H9 (cell line): ENCODE measurements at places on chromosomes 16 and 17. TPM values are rescaled to one million over a fixed set of nuclear protein-coding genes. Genes with fewer than 3 reads are reported as not detected.

DNA sequence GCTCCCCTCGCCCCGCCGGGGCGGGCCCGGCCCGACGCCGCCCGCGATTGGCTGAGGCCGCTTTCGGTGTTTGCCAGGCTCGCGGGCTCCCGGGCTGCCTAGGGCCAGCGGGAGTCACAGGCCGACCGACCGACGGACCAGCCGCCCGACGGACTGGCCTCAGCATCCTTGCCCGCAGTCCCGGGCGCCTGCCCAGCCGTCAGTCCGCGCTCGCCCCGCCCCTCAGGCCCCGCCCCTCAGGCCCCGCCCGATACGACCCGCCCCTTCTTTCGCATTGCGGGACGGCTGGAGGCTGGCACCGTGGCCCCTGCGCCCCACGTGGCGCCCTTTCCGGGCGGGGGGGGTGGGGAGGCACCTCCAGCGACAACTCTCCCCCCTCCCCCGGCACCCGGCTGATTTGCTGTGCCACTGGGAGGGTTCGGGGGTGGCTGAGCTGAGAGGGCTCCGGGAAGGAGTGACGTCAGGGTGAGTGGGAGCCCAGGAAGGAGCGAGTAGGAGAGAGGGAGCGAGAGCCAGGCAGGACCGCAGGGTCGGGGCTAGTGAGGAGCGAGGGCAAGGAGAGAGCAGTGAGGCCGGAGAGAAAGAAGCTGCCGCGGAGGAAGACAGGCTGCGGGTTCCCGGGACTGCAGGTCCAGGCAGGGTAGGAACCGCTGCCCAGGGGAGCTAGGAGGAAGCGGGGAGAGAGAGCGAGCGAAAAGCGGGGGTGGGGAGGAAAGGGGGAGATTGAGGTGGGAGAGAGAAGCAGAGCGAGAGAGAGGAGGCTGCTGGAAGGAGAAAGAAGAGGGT, at the start of gene ASPHD1:
TSS of gene ASPHD1 (plus strand) at position 387 of the 786 bp plus-strand sequence. CDS start 484 bp downstream, outside the sequence.
- peak; percentile 82 for DNase-seq

GRCh38 chr17:56499799-56500388, 93.6 kb upstream of the NOG start:
- DNase-seq, result no peak

- no peak for DNase-seq
Observed at GRCh38 chr17:1074886-1075605, 78.1 kb downstream of the TIMM22 start.

DNA sequence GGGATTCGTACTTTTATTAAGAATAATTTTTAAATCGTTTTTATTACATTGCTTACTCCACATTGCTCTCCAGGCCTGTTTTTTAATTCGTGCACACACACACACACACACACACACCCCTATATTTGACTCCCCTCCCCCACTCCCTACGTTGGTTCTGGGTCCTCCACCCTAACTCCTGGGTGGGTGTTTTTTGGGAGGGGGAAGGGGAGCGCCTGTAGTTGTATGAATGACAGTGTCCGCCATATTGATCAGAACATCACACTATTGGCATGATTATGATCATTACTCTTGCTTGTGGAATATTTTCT, 1.3 kb downstream of the GNAO1 start:
- DNase-seq, result no peak

- DNase-seq, result no peak
Observed at GRCh38 chr17:9298776-9299295, 276.8 kb downstream of the STX8 start.

GRCh38 chr17:1577182-1577581, 14.6 kb upstream of the PITPNA start:
- peak; percentile 83 for DNase-seq

GRCh38 chr17:51947160-51947735, 211.3 kb downstream of the CA10 start:
- no peak for DNase-seq

DNA sequence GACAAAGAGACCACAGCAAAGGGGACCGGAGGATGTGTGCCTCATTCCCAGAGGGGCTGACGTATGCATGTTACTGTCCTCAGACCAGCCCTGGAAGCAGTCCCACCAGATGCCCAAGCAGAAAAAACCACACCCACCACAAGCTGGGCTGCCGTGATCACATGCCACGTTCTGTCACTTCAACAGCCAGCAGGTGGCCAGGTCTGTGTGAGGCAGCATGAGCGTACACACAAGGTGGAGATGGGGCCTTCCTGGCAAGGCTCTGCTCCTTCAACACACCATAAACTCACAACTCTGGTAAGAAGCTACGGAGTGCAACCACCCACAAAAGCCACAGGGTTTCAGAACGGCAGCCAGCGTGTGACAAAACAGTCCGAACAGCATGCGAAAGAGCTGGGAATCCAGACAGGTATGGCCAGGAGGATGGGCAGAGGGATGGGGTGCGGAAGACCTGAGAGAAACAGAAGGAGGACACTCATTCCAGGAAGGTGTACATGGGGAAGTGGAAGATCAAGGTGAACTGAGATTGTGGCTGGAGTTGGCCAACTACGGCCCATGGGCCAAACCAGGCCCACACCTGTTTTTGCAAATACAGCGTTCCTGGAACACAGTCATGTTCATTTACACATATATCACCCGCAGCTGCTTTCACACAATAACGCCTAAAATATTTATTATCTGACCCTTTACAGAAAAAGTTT, 27.9 kb downstream of the MBTPS1 start:
- DNase-seq, result no peak

- DNase-seq, result peak; percentile 36
Observed at GRCh38 chr16:25988084-25988483, 296.3 kb downstream of the HS3ST4 start.

- DNase-seq, result peak; percentile 74
Observed at GRCh38 chr17:3692346-3692745, 3.6 kb downstream of the P2RX5 start.

DNA sequence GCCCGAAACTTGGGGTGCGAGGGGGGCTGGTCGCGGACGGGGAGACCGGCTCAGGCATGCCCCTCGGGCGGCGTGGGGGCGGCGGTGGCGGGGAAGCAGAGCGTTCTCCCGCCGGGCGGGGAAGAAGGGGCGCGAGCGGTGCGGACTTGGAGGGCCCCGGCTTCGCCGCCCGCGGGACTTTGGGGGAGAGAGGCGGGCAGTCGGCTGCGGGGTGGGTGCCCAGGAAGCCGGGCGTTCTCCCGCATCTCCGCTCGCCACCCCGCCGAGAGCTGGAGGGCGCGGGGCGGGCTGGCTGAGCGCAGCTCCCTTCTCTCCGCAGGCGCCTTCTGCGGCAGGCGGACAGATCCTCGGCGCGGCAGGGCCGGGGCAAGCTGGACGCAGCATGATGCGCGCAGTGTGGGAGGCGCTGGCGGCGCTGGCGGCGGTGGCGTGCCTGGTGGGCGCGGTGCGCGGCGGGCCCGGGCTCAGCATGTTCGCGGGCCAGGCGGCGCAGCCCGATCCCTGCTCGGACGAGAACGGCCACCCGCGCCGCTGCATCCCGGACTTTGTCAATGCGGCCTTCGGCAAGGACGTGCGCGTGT, 772 bp downstream of the NTN1 start:
- peak; percentile 58 for DNase-seq

DNA sequence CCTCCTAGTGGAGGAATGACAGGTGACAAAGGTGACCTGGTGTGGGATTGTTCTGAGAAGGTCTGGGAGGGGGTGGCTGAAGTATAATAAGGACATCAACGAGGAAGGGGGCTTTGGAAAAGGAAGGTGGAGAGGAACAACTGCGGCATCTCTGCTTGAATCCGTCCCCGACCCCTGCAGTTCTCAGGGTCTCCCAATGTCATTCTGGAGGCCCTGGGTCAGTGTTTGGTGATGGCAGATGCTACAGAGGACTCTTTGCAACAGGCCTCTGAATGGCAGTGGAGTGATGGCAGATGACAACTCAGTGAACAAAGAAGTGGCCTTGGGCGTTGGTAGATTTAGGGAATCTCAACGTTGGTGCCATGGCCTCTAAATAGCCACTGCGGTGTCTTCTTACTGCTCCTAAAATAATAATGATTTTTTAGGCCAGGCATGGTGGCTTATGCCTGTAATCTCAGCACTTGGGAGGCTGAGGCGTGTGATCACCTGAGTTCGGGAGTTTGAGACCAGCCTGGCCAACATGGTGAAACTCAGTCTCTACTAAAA, 1.3 kb downstream of the ENGASE start:
- DNase-seq, result no peak

Gene SULT1A3
- 21.5 and 21.8 TPM in 2 replicates for total RNA-seq

Gene KRT36
- not detected in 2 replicates for total RNA-seq

Gene PRSS21
- total RNA-seq, result not detected in 2 replicates

Gene KRT31
- not detected in 2 replicates for total RNA-seq

Gene FLYWCH1
- total RNA-seq, result 12.5 and 13.0 TPM in 2 replicates

Gene GRAP
- total RNA-seq, result 0.55 TPM in 2 replicates

Gene TNK1
- total RNA-seq, result 10.1 and 11.2 TPM in 2 replicates

Gene HIC1
- 1.8 and 2.7 TPM in 2 replicates for total RNA-seq
